Activated CD4-positive, alpha-beta T cell treated with anti-CD3 and anti-CD28 coated beads for 48 hours (primary cell): ENCODE measurements at places on chromosomes 2 and 18.

GRCh38 chr2:161580426-161580825, 43.8 kb upstream of the SLC4A10 start:
- no peak for DNase-seq

DNA sequence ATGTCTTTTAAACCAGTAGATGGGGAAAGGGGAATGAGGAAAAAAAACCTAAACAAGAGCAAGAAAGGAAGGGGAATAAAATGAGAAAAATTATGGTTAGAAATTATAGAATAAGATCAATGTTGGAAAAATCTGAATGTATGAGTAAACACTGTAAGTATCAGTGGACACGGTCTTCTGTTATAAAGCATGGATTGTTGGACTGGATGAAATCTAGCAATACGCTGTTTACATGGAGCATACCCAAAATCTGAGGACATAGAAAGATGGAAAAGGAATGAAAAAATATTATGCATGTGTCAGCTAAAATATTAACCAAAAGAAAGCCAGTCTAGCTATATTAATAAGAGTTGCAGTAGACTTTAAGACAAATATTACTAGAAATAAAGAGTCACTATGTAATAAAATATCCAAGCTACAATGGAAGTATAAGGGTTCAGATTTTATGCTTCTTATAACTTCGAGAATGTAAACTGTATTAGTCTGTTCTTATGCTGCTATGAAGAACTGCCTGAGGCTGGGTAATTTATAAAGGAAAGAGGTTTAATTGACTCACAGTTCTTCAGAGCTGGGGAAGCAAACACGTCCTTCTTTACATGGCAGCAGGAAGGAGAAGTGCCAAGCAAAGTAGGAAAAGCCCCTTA, 32.4 kb downstream of the DDX1 start:
- DNase-seq, result no peak

GRCh38 chr2:38959938-38960608, 70.4 kb downstream of the ARHGEF33 start:
- DNase-seq, result peak; percentile 85

DNA sequence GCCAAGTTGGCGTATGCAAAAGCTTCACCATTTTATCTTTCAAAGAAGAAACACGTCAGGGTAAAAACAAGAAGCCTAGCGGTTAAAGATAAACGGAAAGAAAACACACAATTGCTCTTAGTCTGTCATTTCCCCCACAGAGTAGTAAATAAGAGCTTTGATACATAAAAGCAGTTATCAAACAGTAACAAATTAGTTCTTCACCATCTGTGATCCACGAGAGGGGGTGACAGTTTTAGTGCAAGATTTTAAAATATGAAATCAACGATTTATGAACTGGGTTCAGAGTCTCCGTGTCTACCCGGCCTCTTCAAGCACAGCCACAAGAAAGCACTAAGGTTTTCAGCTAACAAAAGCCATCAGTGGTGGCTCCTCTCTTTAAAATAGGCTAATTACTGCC, 703.9 kb upstream of the ID2 start:
- DNase-seq, result no peak
